ENCODE measurements at places on chromosomes 4 and X.

GRCh38 chr4:848307-848691, 22.4 kb upstream of the CPLX1 start:
- no peak for DNase-seq
- H3K4me3 ChIP-seq: no peak overlapping the region
- no peak overlapping the region for H3K27ac ChIP-seq
- no peaks in the 10 kb centered on the region for H3K27me3 ChIP-seq
- H3K36me3 ChIP-seq: peaks cover 42% of the 10 kb centered on the region

DNA sequence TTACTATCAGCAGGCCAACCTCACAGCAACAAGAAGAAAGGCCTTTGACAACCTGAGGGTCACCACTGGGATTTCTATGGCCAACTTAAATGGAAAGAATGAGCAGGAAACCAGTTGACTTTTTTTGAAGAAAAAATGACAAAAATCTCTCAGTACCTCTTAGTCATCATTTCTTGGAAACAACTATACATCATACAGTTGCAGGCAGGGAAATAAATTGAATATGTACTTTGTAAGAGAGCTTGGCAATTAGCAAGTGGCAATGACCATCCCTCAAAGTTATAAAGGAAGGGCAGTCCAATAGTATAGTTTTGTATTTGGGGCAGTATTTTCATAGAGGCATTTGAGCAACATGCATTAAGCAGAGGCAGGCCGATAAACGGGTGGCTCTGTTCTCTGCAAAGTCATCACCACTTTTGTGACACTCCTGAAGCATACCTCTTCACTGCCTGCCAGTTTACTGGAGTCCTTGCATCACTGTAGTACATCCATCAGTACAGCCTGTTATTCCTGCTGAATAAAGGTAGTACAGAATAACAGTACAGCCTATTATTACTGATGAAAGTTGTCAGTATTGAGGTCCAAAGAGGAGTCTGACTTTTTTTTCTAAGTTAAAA, 83.3 kb upstream of the AMELX start:
- no peaks in the 10 kb centered on the region for H3K4me1 ChIP-seq
- H3K4me3 ChIP-seq: no peak overlapping the region
- no peaks in the 10 kb centered on the region for H3K36me3 ChIP-seq
- H3K27ac ChIP-seq: no peak overlapping the region
- DNase-seq: no peak
- H3K27me3 ChIP-seq: no peaks in the 10 kb centered on the region

GRCh38 chr4:142160509-142160908, 524.1 kb downstream of the IL15 start:
- H3K36me3 ChIP-seq: no peaks in the 10 kb centered on the region
- no peak overlapping the region for H3K4me3 ChIP-seq
- H3K27me3 ChIP-seq: no peaks in the 10 kb centered on the region
- no peak overlapping the region for H3K27ac ChIP-seq
- H3K4me1 ChIP-seq: no peaks in the 10 kb centered on the region

DNA sequence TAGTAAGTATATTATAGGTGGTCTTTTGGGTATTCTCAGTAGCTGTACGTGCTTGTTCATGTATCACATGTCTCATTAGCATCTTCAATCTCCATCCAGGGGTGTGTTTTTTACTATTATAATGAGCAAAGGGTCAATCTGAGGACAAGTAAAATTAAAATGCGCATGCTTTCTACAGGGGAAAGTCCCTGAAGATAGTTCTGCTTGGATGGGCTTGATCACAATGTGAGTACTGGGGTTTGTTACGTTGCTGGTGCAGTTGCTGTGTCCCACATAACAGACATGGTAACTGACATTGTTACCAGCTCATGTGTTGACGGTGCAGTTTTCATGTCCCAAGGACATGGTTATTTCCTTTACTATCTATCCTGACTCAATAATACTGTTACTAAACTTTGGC, 65.9 kb downstream of the UCHL1 start:
- no peak for DNase-seq
- no peak overlapping the region for H3K4me3 ChIP-seq
- H3K27me3 ChIP-seq: no peaks in the 10 kb centered on the region

DNA sequence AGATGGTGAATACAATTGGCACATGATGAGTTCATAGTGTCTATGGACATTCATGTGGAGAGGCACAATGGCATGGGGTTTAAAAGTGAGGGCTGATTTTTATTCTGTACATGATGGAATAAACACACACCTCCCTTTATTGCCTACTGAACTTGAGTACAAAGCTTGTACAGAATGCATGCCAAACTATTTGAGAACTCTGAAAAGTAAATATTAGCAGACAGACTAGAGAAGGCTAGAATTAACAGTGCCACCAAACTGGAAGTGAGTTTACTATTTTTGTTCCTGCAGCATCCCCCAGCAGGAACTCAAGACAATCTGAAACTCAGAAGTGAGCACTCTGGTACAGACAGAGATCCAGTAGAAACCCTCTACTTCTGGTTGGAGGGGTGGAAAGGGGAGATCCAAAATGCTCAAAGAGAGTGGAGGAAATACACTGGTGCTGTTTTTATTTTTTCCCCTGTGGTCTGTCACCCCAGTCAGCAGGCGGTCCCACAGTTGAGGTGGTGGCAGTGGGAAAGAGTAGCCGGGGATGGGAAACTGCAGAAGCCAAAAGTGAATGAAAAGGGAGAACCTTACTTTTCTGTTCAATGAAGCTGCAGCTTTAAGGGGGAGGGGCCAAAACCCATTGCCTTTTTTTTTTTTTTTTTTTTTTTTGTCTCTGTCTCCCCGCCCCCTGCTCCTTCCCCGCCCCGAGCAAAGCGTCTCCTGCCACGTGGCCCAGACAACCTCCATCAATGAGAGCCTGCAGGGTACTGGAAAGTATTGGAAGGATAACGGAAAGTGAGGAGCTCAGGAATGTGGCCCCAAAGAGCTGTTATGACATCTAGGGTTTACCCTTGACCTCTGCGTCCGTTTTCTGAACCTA, 20.5 kb downstream of the AKAP4 start:
- no peak overlapping the region for H3K27ac ChIP-seq
- H3K27me3 ChIP-seq: no peaks in the 10 kb centered on the region
- no peaks in the 10 kb centered on the region for H3K36me3 ChIP-seq
- H3K4me1 ChIP-seq: no peaks in the 10 kb centered on the region
